Hippocampal formation (tissue), 2 donors: ENCODE measurements at places on chromosomes 5 and 9.
A peak's percentile ranks its signal among the peaks of the same experiment; 100 is the strongest.

- no peak for DNase-seq
Measured at GRCh38 chr5:61402244-61402823, 70.3 kb downstream of the ZSWIM6 start.

DNA sequence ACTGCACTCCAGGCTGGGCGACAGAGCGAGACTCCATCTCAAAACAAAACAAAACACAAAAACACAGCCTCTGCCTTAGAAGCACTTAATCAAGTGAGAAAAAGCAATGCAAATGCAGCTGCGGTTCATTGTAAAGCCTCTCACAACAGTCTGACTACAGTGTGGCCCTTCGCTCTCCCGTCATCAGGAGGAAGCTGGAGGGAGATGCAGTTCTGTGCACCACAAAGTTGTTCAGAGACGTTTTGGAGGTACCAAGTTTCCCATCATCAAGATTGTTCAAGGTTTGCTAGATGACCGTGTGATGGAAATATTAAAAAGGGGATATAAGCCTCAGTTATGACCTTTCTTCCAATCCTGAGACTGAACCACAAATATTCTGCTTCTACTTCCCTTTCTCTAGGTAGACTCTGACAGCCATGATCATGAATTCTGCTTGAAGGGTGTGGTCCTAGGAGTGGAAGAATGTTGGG is 40.9 kb downstream of the SEC61B start:
- DNase-seq = no peak

- no peak for DNase-seq
Measured at GRCh38 chr5:171445644-171446516, 26.4 kb downstream of the FGF18 start.

DNA sequence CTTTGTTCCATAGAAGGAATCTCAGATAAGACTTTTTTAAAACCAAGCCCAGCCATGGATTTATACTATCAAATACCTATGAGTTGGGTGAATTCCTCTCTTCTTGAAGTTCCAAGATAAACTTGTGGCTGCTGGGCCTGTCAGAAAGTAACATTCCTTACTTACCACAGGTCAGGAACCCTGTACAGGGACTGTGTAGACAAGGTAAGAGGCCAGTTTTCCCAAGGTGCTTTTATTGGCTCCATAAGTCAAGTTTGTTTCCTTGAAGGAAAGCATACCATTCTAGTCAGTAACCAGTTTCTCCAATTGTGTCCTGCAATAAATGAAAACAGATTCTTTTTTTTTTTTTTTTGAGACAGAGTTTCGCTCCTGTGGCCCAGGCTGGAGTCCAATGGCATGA is 8.8 kb upstream of the CLTB start:
- DNase-seq = no peak

- no peak for DNase-seq
Measured at GRCh38 chr5:77906806-77907205, 130.7 kb upstream of the TBCA start.

GRCh38 chr5:124071039-124071438 is 559.1 kb downstream of the CSNK1G3 start:
- no peak for DNase-seq

DNA sequence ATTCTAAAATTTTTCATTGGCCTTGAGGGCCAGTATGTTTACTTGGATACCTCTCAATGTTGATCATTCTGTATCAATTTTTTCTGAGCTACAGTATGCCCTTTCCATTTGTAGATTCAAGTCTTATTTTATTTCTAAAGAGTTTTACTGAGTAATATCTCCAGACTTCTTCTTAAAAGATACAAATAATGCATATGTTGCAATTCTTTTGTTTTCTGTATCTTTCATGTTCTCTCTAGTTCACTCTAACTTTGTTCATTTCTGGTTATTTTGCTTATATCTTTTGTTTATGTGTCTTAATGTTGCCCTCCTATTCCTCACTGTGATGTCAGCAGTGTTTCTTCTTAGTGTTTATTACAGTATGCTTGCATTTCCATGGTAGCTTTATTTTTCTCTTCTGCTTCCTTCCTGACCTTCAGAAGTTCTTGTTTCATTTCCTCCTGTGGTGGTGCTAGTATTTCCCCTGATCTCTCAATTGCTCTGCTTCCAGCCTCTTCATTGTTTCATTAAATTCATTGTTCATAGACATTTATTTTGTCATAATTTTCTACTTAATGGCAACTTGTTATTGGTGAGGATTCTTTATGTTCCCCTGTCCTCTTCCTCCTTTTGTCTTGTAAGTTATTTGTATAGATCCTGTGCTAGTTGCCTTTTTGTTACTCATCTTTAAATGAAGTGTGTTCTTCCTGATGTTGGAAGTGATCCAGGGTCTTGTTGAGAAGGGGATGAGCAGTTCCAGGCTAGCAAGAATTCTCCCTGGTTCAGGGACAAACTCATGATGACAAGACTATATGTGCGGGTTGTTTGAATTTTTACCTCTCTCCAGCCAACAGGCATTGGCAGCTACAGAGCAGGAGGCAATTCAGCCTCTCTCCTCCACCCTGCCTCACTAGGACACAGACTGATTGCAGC is 160.8 kb downstream of the DEPDC1B start:
- DNase-seq = no peak

DNA sequence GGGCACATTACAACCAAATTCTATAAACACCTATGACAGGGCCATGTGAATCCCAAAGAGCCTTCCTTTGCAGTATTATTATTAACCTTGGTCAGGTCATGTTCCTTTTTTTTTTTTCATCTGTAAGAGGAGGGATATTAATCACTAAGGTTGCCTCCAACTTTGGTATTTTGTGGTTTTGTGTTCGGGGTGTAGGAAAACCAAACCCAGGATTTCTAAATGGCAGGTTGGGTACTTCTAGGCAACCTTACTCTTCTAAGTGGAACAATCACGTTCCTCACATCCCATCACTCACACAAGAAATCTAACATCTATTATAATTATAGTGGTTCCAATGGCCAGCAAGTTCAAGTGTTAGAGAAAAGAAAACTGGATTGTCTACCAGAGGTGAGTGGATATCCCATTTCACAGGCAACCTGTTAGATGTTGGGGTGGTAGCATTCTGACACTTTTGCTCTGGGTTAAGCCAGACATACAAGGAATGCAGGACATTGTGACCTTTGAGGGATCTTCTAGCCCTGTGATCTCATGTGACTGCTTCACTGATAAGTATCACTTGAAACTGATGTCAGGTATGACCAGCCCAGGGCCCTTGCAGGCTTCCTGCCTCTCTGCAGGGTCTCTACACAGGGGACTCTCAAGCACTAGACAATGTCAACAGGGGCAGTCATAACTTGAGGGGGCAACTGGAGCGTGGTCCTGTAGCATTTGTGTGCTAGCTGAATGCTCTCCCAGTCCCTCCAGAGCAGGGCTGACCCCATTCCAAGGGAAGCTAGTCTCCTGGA is 126.2 kb upstream of the VLDLR start:
- no peak for DNase-seq

DNA sequence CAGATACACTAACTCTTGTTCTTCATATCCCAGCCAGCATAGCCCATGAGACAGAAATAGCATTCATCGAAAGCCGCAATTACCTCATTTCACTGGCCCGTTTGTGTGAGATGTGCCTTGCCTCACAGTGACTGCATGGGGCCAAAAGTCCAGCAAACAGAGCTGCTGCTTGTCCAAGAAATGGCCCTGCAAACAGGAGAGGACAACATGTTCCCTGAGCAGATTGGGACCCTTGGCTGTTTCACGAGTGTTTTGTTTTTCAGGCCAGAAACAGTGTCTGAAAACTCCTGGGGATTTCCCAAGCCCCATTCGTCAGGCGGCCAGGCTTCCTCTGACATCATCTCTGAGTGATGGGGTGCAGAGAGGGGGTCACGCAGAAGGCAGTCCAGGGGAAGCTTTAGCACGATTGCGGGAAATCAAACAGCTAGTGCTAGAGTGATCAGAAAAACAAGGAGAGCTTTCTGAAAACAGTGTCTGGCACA is 503.6 kb upstream of the PAPPA start:
- peak; percentile 55 for DNase-seq

- DNase-seq = no peak
Measured at GRCh38 chr5:34833976-34834793, 4.8 kb upstream of the TTC23L start.

DNA sequence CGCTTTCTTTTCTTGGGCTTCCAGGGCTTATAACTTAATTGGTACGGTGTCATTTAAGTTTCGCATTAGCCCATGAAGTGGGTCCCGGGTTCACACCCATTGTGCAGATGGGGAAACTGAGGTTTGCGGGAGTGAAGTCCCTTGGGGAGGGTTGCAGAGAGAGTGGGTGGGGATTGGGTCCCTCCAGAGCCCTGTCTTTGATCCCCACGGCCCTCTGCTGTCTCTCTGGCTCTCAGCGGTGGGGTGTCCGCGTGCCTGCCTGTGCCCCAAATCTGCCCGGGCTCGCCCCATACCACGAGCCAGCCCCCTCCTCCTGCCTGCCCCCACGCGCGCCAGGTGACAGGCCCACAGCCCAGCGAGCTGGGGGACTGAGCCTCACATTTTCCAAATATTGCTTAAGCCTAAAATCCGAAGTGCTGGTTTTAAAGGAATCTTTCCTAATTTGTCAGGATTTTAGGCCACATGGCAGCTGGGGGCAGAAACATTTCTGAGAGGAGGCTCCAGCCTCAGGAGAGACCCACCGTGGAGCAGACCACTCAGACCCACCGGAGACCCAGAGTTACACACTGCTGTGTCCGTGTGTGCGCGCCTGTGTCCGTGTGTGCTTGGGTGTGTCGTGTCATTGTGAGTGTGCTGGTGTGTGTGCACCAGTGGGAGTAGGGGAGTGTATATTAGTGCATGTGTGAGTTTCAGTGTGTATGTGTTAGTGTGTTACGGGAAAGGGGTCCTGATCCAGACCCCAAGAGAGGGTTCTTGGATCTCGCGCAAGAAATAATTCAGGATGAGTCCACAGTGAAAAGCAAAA is 159.5 kb upstream of the IER5L start:
- no peak for DNase-seq

DNA sequence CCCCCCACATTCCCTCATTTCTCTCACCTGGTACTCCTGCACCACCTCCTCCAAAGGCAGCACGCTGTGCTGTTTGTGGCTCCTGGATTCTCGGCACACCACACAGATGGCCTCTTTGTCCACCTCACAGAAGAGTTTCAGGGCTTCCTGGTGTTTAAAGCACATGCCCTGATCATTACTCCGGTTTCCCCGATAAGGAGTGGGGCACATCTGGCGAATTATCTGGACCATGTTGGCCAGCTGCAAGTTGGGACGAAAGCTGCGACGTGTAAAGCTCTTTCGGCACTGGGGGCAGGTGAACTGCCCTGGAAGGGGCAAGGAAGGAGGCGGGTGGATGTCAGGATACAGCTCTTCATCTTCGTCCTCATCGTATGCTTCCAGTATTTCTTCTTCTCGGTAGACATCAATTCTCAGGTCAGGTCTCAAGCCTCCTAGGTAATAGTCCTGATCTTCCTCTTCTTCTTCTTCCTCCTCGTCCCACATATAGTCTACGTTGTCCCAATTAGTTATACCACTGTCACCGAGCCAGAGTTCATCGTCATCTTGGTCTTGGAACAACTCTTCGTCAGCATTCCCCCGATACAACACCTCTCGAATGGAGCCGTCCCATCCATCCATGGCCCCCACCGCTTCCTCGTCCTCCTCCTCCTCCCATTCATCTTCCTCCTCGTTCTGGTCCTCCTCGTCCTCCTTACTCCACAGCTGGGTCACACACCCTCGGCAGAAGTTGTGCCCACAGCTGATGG is 796 bp downstream of the TRIM52 start:
- no peak for DNase-seq

DNA sequence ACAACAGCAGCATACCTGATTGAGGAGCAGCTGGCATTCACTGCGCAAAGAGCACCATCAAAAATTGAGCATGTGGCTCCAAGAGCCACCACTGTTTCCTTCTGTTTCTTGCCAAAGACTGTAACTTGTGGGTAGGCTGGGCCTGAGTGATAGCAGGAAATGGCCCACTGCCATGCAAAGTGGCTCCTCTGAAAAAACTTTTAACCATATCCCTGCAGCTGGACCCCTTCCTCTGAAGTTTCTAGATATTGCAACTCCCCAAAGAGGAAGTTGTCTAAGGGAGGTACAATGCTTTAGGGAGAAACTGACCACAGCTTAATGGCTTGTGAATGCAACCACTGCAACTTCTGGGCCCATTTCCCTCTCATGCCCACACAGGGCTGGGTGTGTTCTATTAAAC is 355.4 kb upstream of the PDE4D start:
- no peak for DNase-seq

GRCh38 chr5:76475385-76475784 is 72.3 kb downstream of the IQGAP2 start:
- no peak for DNase-seq

GRCh38 chr9:84101964-84102632 is 121.5 kb downstream of the RMI1 start:
- no peak for DNase-seq

DNA sequence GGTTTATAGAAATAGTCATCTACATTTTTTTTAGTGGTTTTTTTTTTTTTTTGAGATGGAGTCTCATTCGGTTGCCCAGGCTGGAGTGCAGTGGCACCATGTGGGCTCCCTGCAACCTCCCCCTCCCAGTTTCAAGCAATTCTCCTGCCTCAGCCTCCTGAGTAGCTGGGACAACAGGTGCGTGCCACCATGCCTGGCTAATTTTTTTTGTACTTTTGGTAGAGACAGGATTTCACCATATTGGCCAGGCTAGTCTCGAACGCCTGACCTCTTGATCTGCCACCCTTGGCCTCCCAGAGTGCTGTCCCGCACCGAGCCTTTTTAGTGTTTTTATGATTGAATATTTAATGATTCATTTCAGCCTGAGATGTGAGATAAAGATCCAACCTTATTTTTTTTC is 27.3 kb downstream of the ANKRD33B start:
- DNase-seq = no peak

- DNase-seq = no peak
Measured at GRCh38 chr5:64570395-64570996, 64.7 kb downstream of the RGS7BP start.

DNA sequence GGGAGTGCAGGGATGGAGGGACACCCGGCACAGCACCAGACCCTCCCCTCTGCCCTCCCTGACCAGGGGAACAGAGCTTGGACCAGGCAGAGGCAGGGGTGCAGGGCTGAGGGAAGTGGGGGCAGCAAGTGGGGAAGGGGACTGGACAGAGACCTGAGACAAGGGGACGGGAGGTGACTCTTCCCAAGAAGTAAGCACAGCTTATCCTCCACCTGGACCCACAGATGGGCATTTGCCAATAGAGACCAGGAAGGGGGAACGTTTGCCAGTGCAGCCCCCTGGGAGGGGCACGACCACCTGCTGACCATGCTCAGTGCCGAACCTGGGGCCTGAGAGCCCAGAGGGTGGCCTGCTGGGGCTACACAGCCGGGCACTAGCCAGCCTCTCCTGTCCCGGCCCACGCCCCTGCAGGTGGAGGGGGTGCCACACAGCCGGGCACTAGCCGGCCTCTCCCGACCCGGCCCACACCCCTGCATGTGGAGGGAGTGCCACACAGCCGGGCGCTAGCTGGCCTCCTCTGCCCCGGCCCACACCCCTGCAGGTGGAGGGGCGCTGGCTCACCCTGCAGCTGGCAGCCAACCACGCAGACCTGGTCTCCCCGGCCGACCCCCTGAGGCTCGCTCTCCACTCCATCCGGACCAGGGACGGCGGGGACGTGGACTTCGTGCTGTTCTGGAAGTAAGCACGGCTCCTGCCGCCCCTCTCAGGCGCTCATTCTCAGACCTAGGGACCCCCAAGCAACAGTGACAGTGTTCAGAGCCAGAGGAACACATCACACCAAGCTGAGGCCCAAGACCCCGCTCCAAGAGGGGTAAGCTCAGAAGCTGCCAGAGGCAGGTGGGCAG is 24.3 kb downstream of the GLT6D1 start:
- DNase-seq = no peak
